ENCODE measurements at places on chromosomes 6 and 20.
A peak's percentile ranks its signal among the peaks of the same experiment; 100 is the strongest.

DNA sequence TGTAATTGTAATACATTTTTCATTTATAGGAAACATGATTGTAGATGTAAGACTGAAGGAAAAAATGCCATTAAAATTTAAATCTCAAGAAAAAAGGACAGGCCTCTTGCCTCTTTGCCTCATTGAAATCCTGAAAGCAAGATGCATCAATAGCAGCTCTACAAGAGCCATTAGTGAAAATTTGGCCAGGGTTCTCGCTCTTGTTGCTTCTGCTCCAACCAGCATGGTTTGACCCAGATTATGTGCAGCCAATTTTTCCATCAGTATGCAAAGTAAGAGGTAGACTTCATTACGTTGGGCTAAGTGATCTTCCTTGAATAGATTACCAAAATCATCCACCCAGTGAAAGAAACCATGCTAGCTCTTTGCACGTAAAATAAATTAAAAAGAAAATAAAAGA lies 106.6 kb downstream of the SGK1 start:
- no peak for DNase-seq

- no peak for DNase-seq
Measured at GRCh38 chr6:30915591-30915946, 1.5 kb downstream of the VARS2 start.

GRCh38 chr6:147392917-147393625 lies 115.4 kb upstream of the SAMD5 start:
- DNase-seq = no peak

DNA sequence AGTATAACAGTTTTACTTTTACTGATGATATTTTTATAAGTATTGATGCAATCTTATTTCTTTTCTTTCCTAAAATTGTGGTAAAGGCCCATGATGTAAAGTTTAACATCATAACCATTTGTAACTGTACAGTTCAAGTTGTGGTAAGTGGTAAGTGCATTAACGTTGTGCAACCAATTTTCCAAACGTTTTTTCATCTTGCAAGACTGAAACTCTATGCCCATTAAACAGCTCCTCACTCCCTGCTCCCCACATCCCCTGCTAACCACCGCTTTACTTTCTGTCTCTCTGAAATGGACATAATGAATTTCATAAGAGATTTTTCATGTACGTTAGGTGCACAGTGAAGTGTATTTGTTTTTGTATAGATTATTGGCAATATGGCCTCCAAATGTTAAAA lies 106.0 kb downstream of the PACRG start:
- no peak for DNase-seq

GRCh38 chr6:23620911-23621401 lies 505.1 kb upstream of the NRSN1 start:
- no peak for DNase-seq

DNA sequence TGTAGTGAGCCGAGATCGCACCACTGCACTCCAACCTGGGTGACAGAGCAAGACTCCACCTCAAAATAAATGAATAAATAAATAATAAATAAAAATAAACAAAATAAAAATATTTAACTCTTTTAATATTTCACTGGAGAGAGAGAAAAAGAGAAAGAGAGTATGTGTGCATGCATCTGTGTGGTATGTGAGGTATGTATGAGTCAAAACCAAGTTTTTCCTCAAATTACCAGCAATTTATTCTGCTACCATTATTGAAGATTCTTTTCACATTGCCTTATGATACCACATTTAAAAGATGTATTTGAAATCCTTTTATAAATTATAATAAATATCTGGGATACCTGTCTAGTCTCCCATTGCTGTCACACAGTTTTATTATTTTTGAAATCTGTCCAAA lies 122.1 kb downstream of the CD164 start:
- DNase-seq = no peak

DNA sequence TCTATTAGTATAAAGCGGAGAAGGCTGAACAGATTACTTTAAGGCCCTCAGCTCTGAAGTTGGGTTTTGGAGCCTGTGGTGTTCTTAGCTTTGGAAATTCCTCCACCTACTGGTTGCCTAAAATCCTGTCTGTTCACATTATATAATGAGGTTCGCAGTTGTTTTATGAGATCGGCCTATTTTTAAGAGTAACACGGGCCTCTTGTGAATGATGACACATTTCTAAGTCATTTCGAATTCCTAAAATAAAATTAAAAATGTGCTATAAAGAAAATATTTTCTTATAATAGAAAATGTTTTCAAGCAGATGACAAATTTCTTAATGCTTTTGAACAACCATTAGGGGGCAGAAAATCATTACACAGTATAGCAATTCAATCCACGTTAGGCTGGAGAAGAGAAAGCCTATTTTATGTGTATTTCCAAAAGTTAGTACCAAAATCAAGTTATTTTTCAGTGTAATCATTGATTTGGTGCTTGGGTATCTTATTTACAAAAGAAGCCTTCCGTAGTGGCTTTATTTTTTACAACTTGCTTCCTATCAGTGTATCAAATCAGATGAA lies 15.8 kb upstream of the FAM8A1 start:
- DNase-seq = no peak

- peak; percentile 44 for DNase-seq
Measured at GRCh38 chr6:53361549-53362031, 12.8 kb upstream of the ELOVL5 start.

All from activated T-helper 1 cell treated with anti-CD3 and anti-CD28 coated beads, Interleukin-12 subunit alpha, Interleukin-12 subunit beta, Interleukin-2, Interleukin-4 antibody, amounts not matched to agents 30 ng/mL and 10 ng/mL and 1 ng/mL, durations not matched to agents 14 hours and 24 hours and 36 hours (primary cell).